ENCODE measurements at places on chromosomes 2 and 18.

DNA sequence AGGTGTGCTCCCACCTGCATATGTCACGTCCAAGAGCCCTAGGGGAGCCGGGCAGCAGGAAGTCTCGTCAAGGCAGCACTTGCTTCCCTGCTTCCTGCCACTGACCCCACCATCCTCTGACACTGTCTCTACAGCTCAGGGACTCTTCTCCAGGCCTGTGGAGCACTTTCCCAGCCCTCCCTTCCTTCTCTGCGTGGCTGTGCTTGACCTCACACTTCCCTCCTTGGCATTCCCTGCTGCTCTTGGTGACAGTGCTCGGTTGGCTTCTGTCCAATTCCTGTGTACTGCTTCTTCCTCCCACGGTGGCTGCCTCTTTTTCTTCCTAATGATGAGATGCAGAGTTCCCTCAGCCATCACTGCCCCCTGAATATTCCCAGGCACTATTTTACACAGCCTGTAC, 2.8 kb downstream of the CIDEA start:
- no peak for DNase-seq

DNA sequence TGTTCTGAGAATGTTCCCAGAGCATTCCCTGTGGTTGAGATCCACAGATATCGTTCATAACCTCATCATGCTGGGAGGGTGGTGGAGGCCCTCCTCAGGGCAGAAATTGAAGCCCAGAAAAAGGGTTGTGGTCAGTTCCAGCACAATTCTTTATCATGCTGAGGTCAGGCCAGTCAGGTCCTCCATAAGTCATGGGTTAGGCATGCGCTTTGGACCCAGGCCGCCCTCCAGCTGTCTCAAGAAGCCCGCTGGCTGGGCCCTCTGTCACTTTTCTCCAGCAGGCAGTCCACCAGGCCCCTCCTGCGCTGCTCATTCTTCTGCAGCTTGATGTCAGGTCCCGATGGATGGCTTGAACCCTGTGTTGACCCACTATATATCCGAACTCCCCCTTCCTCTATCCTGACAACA, 151.1 kb upstream of the NT5C1B start:
- DNase-seq: no peak

GRCh38 chr18:50947899-50948298, 19.9 kb upstream of the ELAC1 start:
- no peak for DNase-seq

GRCh38 chr2:234863043-234863934, 88.5 kb upstream of the SH3BP4 start:
- no peak for DNase-seq

DNA sequence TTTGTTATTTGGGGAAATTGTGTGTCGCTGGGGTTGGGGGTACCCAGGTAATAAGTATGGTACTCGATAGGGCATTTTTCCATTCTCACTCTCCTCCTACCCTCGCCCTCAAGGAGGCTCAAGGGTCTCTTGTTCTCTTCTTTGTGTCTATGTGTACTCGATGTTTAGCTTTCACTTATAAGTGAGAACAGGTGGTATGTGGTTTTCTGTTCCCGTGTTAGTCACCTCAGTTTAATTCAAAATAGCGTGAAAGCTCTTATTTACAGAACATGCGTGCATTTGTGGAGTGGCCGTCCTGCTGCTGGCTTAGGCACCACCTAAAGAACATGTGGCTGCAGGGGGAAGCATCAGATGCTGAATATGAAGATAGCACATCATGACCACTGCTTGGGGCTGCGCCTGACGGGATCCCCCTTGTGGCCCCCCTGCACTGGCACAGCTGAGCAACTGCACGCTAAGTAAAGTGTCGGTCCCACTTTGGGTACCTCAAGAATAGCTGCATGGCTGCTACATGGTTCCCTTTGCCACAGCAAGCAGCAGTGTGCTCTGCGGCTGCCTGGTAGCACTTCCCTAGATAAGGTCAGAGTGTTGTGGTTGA, 569.0 kb downstream of the DCDC2C start:
- DNase-seq: peak; percentile 95

DNA sequence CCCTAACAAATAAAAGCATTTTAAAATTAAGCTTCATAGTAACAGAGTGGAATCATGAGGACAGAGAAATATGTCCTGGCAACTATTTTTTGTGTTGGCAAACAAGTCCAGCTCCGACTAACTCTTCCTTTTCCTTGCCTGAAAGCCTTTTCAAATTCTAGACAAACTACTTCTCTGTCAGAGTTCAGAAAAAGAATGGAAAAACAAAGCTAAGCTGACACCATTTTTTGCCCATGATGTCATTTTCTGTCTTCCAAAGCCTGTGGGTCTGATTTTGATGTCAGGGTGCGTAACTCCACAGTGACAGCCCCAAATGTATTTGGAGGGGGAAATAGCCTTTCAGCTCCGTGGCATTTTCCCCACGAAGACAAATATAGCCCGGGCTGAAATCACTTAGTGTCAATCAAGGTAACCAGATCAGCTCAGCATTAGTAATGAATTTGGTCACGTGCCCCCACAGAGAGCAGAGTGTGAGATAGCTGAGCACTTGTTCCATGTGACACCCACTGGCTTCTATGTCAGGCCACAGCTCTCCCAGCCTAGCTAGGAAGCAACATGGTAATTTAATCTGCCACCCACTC, 233.0 kb upstream of the SIX2 start:
- no peak for DNase-seq

- peak; percentile 93 for DNase-seq
Observed at GRCh38 chr2:66434679-66435548, at the start of gene MEIS1. Gene MEIS1, plus strand, starts transcription at chr2:66435125. Its CDS starts 732 bp downstream, at chr2:66435857.

DNA sequence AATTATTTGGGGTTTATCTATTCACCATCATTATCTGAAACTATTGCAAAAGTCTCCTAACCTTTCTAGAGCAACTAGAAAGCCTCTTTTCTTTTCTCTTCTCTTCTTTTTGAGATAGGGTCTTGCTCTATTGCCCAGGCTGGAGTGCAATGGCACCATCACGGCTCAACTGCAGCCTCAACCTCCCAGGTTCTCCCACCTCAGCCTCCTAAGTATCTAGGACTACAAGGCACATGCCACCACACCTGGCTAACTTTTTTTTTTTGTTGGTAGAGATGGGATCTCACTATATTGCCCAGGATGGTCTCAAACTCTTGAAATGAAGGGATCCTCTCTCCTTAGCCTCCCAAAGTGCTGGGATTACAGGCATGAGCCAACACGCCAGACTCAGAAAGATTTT, 24.5 kb upstream of the XPO1 start:
- no peak for DNase-seq

- DNase-seq: no peak
Observed at GRCh38 chr2:239295377-239296019, 105.3 kb downstream of the HDAC4 start.

- no peak for DNase-seq
Observed at GRCh38 chr18:22377769-22378168, 39.9 kb downstream of the CTAGE1 start.

GRCh38 chr18:63783394-63783793, 8.2 kb downstream of the SERPINB7 start:
- DNase-seq: no peak

DNA sequence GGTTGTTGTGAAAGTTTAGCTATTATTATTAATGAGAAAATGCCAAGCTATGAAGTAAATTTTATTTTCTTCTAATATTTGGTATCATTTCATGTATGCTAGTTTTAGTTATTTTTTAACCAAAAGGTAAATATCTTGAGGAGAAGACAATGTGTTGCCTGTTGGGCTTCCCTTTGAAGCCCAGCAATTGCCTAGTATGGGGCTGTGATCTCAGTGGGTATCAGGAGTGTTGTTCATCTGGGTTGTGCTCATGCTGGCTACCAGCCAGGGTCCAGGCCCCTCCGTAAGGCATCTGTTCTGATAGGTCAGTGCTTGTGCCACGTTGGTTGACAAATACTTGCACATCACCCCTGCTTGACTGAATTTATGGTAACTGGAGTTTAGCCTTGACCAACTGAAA, 38.0 kb upstream of the DARS1 start:
- no peak for DNase-seq

GRCh38 chr2:47126783-47127182, 28.3 kb downstream of the STPG4 start:
- no peak for DNase-seq

GRCh38 chr2:189309331-189309730, 129.8 kb upstream of the COL5A2 start:
- no peak for DNase-seq

DNA sequence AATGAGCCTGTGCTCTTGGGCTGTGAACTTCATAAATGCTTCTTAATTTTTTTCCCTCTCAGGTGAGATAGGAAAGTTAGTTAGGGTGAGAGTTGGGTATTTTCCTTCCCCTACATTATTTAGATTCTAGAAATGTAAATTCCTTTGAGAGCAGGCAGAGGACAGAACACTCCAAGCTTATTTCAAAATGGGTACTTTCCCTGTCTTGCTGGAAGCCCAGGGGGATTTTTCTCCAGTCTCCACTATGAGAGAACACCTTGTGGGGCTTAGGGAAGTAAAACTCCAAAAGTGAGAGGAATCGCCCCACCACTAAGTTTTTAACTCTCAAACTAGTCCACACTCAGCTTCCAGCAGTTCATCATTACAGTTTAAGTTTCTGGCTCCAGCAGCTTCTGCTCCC, 253.2 kb upstream of the CTAGE1 start:
- no peak for DNase-seq

DNA sequence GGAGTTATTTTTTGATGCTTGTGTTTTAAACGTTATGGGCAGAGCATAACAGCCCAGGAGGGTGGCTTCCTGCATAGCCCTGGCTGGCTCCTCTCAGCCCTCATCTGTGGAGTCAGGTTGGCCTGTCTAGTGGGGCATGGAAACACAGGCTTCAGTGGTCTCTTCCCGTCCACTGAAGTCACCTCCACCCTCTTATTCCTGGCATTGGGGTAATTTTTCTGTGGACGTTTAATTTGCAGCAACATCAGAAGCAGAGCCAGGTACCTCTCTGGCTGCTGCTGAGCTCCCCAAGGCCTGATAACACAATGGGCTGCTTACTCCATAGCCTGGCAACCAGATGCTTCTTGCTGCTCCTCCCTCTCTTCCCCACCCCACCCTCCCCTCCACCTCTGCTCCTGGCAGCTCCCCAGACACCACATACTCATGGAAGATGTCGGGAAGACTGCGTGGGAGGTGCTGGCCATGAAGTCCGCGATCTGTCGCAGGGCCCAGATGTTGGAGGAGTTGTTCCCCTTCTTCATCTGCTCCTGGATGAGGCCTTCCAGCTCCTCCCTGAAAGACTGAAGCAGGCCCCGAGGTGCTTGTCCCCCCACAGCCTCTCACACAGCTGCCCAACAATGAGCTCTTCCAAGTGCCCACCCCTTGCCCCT, 64.0 kb downstream of the ADD2 start:
- DNase-seq: no peak

DNA sequence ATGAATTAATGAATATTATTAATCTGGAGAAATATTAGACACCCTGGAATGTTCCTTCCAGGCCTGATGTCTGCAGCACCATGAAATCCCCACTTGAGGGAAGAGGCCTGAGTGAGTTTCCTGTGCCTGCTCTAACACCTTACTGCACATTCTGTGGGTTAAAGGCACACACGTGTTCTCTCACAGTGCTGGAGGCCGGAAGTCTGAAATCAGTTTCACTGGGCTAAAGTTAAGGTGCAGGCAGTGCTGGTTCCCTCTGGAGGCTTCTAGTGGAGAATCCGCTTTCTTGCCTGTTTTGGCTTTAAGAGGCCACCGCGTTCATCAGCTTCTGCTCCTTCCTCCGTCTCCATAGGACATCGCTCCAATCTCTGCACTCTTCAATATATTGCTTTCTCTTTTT, 48.7 kb downstream of the ACKR3 start:
- DNase-seq: no peak

- no peak for DNase-seq
Observed at GRCh38 chr2:25671622-25672021, 1.8 kb downstream of the DTNB start.

DNA sequence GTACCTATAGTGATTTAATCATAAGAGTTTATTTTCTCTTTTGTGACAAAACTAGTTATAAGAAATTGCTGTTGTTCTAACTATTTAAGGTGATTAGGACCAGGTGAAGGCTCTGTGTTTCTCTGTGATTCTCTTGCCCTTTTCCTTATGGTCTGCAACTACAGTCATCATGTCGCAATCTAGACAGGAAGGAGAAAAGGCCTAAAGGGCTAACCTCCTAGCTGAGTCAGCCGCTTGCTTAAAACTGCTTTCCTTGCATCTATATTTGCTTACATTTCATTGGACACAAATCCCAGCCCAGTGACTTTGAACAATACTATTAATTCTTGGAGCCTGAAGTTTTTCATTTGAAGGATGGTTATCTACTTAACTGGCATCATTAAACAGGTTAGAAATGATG, 93.1 kb downstream of the PIK3C3 start:
- DNase-seq: no peak

DNA sequence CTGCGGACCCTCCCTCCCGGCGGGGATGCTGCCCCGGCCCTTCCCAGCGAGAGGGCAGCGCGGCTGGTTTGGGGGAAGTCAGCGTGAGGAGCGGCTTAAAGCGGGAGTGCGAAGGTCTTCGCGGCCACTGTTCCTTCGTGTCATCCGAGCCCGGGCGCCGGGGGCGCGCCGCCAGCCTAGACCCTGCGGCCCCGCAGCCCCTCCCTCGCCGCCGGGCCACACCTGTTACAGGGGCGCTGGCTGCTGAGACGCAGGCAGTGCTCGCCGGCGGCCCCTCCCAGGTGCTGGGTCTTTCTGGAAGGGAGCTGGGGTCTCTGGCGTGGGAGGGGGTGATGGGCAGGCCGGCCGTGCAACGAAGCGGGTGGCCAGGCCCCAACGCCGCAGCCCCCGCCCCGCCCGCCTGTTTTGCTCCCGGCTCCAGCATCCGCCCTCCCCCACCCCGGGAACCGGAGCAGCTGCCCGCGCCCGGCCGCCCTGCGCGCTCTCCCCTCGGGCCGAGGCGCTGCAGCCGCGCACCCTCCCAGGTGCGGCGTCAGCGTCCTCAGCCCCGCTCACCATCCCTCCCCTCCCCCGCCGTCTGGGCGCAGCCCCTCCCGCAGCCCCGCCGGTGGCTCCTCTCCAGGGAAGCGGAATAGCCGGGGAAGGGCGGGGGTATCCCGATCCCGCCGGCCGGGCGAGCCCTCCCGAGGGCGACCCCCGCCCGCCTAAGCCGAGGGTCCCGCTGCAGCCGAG, 727 bp downstream of the KIF1A start:
- no peak for DNase-seq

GRCh38 chr2:196792865-196793264, 6.6 kb downstream of the GTF3C3 start:
- DNase-seq: no peak

GRCh38 chr2:62706721-62707521, 1.4 kb downstream of the EHBP1 start:
- no peak for DNase-seq
